WTC11 (cell line): ENCODE measurements at places on chromosomes 3 and 15.

DNA sequence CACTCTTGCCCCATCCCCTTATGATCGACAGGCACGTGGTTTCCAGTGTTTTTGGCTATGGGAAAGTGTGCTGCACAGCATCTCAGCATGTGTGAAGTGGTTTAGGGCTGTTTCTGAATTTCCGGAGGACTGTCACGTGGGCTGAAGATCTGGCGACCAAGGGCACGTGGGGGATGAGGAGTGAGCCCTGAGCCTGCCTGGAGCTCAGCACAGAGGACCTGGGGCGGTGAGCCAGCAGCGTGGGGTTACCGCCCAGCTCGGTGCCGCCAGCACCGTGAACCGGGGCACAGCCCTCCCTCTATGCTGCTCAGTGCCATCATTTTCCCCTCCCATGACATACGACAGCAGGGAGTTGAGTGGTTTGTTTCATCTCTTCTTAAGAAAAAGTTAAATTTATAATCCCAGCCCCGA, 150.2 kb downstream of the DNAJB8 start:
- DNase-seq: no peak

DNA sequence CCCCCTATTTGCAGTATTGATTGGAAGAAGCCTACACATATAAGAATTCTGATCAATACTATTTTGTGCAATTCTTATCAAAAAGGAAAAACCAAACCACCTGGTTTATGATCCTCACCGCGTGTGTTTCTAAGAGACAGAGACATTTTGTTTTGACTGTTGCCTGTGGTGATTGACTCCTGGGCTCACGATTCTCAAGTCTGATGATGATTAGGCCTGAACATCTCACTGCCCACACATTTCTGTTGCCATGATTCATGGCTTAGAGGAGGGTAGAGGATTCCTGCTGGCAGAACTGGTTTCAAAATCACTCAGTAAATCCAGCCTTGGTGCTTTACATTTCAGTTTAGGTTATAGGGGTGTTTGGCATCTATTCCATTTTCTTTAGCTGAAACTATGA, 88.3 kb upstream of the UBE3A start:
- DNase-seq: no peak

DNA sequence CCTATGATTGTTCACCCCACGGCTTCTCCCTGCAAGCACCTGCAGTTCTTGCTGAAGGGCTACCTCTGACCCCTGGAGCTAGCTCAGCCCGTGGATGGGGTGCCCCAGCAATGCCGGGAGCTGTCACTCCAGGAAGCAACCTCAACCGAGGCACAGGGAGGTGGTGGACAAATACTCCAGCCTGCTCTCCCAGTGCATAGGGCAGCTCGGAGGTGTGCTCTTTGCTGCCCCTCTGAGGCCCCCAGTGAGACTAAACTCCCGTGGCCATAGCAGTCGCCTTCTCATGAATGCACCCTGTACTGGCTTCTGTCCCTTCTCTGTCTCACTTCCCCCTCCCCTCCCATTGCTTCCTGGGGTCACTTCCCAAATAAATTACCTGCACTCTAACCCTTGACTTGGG, 48.5 kb downstream of the LINGO1 start:
- peak; percentile 53 for DNase-seq

GRCh38 chr3:30012941-30013543, 593.4 kb upstream of the TGFBR2 start:
- DNase-seq: peak; percentile 80

GRCh38 chr3:63933459-63933858, 21.3 kb upstream of the SCAANT1 start:
- DNase-seq: no peak

DNA sequence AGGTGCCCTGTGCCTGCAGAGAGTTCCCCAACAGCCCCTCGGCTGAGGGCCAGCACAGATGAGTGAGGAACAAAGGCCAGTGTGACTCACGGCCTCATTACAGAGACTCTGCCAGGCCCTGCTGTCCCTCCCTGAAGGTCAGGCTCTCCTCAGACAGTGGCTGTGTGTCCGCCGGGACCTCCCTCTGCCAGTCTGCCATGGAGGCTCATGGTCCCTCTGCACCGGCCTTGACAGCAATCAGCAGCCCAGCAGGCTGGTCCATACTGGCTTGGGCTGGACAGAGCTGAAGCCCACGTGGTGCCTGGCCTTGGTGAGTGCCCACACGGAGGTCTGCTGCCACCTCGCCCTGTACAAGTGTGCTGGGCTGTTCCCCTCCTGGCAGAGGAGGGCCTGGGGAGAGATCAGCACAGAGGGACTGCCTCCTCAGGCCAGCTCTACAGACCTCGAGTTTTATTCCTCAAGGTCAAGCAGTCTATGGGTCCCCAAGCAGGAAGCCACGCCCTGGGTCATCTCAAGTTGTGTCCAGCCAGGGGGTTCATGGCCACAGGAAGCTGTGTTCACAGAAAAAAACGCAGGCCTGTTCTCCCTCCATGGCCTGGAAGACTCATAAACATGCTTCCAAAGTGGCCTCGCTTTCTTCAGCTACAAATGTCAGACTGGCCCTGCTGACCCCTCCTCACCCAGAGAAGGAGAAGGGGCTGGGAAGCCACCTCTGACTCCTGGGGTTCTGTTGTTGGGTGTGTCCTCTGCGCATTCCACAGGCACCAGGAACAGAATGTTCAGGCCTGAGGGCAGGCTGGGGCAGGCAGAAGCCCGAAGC, 27.0 kb downstream of the SLC41A3 start:
- DNase-seq: no peak

- DNase-seq: no peak
Observed at GRCh38 chr3:149472030-149472797, 2.3 kb upstream of the TM4SF4 start.

DNA sequence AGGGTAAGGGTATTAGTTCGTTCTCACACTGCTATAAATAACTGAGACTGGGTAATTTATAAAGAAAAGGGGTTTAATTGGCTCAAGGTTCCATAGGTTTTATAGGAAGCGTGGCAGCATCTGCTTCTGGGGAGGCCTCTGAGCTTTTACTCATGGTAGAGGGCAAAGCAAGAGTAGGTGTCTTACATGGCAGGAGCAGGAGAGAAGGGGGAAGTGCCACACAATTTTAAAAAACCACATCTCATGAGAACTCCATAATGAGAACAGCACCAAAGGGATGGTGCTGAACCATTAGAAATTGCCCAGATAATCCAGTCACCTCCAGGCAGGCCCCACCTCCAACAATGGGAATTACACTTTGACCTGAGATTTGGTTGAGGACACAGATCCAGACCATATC, 12.2 kb downstream of the RNF111 start:
- no peak for DNase-seq

DNA sequence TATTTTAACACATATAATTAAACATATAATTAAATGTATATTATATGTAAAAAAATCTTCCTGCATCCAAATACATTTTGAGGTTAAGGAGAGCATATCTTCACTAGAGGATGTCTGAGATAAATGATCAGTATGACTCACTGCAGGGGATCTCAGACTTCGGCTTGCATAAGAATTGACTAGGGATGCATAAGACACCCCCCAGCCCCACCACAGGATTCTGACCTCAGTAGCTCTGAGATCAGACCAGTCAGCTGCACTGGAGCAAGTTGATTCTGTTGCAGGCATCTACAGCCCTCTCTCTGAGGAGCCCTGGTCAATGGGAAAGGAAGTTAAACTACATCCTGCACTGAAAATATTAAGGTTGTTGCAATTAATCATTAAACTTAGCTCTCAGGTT, 29.0 kb upstream of the TBC1D21 start:
- DNase-seq: no peak

- no peak for DNase-seq
Observed at GRCh38 chr3:30741889-30742288, 135.5 kb downstream of the TGFBR2 start.

DNA sequence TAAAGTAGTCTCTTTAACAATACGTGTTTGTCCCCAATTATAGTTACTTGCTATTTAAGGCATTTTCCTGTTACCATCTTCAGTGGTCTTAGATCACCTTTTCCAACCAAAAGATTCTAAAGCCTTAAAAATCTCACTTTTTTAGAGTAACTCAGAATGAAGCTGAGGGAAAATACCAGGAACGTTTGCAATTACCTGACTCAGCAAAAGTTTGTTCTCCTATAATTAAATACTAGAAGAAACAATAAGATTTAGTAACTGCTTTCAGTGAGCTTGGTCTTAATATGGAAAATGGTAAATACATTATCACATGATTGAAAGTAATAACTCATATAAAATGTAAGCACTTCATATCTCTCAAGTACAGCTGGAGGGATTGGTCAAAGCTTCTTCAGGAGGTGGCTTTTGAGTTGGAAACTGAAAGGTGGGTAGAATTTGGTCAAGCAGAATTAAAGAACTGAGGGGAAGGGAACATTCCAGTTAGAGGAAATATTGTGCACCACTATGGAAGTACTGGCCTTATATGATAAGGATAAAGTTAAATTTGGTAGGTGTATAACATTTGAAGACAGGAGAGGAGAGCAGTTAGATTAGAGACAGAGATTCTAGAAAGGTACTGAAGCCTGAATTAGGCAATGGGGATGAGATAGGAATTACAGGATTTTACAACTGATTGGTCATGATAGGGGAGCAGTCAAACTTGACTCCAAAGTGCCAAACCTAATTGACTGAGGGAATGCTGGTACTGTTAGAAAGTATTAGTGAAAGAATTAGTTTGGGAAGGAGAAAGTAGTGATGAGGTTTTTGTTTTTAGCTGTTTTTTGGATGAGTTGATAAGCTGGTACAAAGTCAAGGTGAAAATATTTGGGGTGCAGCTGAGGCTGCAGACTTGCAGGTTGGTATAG, 21.9 kb downstream of the TSC22D2 start:
- DNase-seq: no peak

GRCh38 chr15:58182460-58183163, 44.4 kb downstream of the AQP9 start:
- peak; percentile 71 for DNase-seq

DNA sequence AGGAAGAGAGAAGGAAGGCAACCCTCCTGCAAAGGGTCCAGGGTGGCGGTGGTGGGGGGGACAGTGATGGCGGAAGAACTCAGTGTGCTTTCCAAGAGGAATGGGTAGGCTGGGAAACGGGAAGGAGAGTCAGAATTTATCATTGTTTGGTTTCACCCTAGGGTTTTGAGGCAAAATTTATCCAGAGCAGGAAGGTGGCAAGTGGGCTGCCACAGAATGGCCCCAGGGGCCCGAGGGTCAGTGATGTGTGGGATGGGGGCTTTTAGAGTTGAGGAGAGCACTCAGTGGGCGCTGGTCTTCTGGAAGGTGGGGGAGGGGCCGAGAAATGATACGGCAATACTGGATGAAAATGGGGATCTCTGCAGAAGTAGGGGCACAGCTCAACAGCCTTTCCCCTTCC, 581 bp downstream of the FAM131A start:
- no peak for DNase-seq

GRCh38 chr15:31267161-31268107, 59.2 kb upstream of the KLF13 start:
- peak; percentile 3 for DNase-seq

DNA sequence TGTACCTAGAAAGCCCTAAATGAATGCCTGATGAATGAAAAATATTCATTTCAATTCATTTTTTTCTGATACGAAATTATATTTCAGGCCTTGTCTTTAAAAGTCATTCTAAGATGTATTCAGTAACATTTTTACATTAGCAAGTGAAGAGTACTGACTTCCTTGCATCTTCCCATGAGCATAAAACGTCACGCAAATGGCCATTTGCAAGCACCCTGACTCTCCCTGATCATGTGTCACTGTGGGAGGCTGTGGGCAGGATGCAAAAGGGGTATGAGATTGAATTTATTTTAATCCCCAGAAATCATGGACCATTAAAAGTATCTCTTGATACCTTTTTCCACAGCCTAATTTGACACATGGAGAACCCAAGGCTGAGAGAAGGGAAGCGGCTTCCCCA, 105.0 kb downstream of the BDH1 start:
- DNase-seq: no peak

GRCh38 chr3:150038830-150039229, 68.1 kb upstream of the PFN2 start:
- no peak for DNase-seq

GRCh38 chr3:160691962-160692361, 15.0 kb downstream of the ARL14 start:
- DNase-seq: no peak

DNA sequence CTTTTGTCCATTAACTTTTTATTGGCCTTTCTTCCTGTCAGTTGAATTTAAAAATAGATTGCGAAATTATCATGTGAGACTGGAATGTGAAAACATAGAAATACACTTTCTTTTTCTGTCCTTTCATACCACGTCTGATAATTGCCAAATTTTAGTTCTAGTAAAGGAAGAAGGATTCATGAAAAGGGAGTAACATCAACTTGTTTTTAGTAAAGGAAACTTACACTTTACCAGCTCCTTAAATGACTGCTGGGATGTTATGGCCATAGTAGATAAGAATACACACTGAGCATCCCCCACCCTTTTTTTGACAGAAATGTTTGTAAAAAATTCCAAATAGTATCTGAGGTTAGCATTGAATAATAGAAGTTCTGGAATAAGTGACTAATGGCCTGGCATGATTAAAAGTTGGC, 137.9 kb downstream of the NEO1 start:
- no peak for DNase-seq

DNA sequence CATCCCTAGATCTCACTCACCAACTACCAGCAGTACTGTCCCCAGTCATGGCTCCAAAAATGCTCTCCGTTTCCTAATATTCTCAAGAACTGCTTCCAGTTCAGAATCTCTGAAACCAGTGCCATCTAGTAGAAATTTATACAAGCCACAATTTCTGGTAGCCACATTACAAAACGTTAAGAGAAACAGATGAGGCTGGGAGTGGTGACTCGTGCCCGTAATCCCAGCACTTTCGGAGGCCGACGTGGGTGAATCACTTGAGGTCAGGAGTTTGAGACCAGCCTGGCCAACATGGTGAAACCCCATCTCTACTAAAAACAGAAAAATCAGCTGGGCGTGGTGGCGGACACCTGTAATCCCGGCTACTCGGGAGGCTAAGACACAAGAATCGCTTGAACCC, 78.4 kb upstream of the RAD18 start:
- DNase-seq: no peak

DNA sequence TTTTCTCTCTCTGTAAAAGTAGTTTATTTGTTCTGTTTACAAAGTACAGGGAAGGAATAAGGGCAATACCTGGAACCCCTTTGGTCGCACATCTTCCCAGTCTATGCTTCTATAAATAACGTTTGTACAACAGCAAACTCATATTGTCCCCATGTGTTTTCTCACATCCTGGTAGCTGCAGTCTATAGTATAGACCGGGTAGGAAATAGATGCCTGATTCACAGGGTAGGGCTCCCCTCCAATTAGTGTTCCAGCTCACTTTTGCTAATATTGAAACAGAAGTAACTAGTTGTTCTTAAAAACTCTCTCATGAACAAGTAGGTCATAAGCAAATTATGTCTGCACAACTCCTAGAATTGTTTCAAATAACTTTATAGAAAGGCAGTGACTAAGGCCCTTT, 17.7 kb downstream of the ATG7 start:
- no peak for DNase-seq

DNA sequence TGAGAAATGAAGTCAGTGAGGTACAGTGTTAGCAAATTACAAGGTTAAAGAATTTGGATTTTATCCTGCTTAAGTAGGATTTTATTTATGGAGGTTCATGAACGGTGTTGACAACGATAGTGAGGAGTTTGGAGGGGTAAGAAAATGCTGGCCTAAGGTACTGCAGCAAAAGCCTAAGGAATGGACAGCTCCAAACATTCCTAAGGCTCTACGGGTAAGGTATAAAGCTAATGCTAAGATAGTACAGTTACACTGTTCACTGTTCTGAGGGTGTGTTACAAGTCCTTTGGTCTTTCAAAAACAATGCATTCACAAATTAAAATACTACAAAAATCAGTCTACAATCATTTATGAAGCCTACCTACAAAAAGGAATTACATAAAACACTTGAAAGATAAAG, 7.3 kb downstream of the MTMR10 start:
- no peak for DNase-seq
